Cortex of kidney (tissue), 1 donor: ENCODE measurements at places on chromosomes 4 and X.
A peak's percentile ranks its signal among the peaks of the same experiment; 100 is the strongest.

DNA sequence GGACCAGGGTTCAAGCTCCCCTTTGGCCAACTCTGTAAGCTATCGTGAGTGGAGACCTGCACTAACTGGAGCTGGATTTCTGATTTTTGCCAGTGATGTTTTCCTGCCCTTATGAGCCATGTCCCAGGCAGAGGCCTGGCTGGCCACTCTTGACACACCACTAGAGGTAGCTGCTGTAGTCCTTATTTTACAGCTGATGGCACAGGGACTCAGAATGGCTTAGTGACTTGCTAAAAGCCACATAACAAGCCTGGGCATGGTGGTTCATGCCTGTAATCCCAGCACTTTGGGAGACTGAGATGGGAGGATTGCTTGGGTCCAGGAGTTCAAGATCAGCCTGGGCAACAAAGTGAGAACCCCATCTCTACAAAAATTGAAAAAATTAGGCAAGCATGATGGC lies 33.4 kb downstream of the CYTL1 start:
- DNase-seq, result no peak

- DNase-seq, result no peak
These were observed 914.2 kb upstream of the PCDH7 start for GRCh38 chr4:29805916-29806480.

- DNase-seq, result no peak
These were observed 1341.7 kb downstream of the PCDH7 start for GRCh38 chr4:32061916-32062315.

DNA sequence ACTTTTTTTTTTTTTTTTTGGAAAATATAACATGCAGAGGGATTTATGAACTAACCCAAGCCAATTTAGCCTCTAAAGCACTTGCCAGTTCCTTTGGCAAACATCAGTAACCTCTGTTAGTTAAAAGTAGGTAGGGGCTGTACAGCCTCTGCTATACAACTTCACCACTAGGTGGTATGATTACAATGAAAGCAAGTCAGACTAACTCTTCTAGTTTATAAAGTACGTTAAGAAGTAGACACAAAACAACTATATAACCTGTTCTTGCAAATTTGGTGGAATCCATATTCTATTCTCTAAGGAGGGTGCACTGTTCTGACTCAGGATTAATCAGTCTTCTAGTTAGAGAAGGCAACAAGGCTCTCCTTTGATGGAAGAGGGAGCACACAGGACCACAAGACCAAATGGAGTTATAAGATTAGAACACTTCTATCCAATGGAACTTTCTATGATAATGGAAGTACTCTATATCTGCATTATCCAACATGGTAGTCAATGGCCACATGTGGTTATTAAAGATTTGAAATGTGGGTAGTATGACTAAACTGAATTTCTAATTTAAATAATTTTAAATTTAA lies 12.8 kb downstream of the AIMP1 start:
- DNase-seq, result no peak

DNA sequence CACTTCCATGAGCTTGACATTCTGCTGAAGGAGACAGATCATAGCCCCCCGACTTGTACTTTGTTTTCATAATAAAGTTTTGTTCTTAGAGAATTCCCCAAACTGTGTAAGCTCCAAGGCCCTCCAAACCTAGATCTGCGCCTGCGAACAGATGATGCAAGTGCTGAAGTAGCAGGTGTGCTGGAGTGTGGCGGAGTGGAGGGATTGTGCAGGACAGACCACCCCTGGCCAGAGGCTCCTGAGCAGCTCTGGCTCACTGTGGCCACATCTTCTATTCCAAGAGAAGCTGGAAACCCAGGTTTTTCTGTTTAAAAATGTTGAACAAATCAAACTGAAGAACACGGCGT lies 46.4 kb downstream of the TBC1D14 start:
- no peak for DNase-seq

- no peak for DNase-seq
These were observed 2.8 kb downstream of the PCDH19 start for GRCh38 chrX:100407147-100407783.

DNA sequence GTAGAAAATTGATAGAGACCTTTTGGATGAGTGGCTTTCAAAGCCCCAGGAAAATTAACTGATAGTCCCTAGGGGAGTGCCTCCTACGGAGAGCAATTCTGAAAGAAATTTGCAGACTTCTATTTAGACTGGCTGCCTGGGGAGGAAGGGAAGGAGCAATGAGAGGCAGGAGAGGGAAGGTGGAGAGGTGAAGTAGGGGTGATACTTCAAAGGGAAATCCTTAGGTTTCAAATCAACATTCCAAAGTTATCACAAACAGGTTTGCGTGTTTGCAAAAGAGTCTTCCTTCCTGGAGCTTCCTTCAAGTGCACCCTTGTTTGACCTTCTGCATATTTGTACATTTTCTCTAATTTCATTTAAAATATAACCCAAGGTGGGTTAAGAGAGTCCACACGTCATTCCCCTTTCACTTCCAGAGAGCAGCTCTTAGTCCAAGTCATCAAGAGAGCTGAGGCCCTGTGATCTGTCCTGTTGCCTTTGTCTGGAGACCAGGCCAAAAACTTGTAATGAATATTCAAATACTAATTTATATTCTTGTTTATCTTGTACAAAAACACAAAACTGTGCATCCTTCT lies 157.8 kb downstream of the CLCN4 start:
- no peak for DNase-seq

DNA sequence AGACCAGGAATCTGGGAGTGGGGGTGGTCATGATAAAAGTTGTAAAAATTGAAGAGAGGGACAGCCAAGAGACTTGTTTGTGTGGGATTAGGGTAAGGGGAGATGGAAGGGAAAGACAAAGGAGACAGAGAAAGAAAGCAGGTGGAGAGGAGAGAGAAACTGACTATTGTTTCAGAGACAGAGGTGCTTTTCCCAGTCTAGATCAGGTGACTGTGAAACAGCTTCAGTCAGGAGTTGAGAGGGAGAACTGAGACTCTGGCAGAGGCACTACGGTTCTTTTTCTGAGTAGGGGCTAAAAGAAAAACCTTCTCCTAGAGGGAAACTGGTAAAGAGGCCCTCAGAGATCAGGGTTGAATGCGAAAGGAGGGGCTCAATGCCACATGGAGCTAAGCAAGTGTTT lies 106.4 kb downstream of the KDR start:
- no peak for DNase-seq

GRCh38 chrX:116230130-116230898 lies 59.8 kb downstream of the AGTR2 start:
- no peak for DNase-seq

- DNase-seq, result peak; percentile 7
These were observed 477 bp downstream of the KLHL13 start for GRCh38 chrX:118115953-118116712.

GRCh38 chr4:72318421-72319170 lies 250.4 kb downstream of the ADAMTS3 start:
- no peak for DNase-seq

GRCh38 chr4:10765386-10765785 lies 80.8 kb upstream of the CLNK start:
- DNase-seq, result no peak

- no peak for DNase-seq
These were observed 36.1 kb downstream of the NSG1 start for GRCh38 chr4:4422856-4423499.

DNA sequence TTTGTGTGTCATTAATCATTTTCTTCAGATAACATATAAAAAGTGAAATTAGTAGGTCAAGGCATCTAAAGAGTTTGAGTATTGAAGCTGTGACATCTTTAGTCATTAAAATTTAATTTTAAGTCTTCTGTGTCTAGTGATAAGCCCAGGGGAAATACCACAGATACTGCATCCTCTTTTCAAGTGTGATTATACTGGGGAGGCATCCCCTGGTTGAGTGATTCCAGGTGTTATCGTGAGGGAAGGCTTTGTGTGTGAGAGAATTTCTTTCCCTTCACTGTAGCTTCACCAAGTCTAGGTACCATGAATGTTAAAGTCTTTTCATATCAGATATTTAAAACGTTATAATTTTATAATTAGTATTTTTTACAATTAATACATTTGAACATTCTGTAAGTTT lies 193.4 kb downstream of the FRAS1 start:
- DNase-seq, result no peak

DNA sequence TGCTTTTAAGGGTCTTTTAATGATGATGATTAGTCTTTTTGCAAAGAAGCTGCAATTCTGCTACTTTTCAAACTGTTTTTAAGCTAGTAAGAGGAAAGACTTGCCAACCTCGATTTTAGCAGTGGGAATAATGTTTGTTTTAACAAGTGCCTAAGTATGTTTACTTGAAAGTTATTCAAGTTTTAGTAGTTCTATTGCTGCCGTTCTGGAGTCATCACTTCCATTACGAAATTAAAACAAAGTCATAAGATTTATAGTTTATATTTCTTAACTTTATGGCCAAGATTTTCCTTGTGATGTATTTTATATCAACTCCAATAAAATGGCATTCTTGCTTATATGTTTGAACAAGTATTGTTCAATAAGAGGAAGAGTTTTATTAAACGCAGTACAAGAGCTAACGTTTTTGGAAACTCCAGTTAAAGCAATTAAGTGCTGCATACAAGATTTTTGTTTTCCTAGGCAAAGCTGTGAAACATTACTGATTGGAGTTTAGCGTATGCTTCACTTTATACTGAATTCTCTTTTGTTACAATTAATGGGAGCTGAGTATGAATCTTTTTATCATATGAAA lies 211.3 kb downstream of the TENM3 start:
- no peak for DNase-seq

GRCh38 chr4:68462691-68463090 lies 15.4 kb downstream of the TMPRSS11E start:
- DNase-seq, result no peak

DNA sequence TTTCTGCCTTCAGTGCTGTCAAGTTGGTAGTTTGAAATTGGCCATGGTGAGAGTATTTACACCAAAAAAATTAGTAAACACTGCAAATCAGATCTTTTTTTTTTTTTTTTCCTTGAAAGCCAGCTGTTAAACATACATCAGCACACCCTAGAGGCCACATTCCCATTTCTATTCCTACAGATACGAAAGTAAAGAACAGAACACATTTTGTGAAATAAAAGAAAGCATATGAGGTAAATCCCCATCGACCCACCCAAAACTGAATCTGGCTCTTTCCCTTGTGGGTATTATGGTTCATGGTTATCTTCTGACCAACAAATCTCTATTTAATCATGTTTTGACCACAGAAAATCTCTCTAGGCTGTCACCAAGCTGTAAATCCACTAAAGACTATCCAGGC lies 41.8 kb upstream of the AP1AR start:
- no peak for DNase-seq

GRCh38 chrX:65667157-65667502 lies 324 bp upstream of the MSN start:
- DNase-seq, result no peak

GRCh38 chr4:81634766-81635549 lies 163.3 kb upstream of the RASGEF1B start:
- DNase-seq, result no peak

GRCh38 chrX:23327104-23327503 lies 7.5 kb upstream of the PTCHD1 start:
- no peak for DNase-seq

GRCh38 chrX:31058284-31058683 lies 13.6 kb downstream of the FTHL17 start:
- no peak for DNase-seq

GRCh38 chrX:29728639-29729038 lies 486.7 kb upstream of the MAGEB2 start:
- DNase-seq, result no peak

DNA sequence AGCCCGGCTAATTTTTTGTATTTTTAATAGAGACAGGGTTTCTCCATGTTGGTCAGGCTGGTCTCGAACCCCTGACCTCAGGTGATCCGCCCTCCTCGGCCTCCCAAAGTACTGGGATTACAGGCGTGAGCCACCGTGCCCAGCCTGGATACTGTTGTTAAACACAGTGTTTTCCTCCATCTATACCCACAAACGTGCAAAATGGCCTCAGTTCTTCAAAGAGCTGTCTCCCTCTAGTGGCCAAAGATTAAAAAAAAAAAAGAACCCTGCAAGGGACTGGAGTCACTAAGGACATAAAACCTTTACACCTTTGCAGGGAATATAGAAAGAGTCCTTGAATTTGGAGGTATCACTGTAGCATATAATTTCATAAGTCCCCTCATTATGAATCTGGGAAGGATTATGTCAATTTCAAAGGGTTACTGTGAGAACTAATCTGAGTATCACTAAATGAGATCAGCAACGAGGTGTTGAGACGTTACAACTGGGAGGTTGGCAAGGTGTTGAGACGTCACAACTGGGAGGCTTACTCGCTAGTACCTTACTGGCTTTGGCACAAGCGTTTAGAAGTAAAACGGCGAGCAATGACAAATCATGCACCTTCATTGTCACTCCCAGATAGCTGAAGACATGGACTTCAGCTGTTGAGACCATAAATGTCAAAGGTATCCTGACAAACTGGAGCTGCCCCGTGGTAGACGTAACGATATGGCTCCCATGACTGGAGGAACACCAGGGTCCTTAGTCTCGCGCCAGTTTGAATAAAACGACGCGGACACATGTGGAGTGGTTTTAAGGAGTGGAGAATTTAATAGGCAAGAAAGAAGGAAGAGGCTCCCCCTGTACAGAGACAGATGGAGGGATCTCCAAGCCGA lies 33.4 kb upstream of the ENPP6 start:
- no peak for DNase-seq

DNA sequence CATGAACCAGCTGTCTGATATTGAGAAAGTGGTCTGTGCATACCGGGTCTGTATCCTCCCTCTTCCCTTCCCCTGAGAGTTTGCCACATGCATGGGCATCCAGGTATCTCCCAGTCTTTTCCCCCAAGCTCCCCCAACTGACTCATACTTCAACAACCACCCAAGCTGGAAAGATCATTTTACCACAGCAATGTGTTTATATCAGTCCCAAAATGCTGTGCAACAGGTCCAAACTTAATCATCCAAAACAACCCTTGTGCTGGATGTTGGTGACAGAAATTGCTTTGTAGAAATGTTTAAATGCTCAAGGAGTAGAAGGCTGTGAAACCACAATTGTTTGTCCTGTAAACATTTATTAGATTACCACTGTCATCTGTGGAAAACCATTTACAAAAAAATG lies 286.8 kb upstream of the KLF3 start:
- DNase-seq, result no peak

DNA sequence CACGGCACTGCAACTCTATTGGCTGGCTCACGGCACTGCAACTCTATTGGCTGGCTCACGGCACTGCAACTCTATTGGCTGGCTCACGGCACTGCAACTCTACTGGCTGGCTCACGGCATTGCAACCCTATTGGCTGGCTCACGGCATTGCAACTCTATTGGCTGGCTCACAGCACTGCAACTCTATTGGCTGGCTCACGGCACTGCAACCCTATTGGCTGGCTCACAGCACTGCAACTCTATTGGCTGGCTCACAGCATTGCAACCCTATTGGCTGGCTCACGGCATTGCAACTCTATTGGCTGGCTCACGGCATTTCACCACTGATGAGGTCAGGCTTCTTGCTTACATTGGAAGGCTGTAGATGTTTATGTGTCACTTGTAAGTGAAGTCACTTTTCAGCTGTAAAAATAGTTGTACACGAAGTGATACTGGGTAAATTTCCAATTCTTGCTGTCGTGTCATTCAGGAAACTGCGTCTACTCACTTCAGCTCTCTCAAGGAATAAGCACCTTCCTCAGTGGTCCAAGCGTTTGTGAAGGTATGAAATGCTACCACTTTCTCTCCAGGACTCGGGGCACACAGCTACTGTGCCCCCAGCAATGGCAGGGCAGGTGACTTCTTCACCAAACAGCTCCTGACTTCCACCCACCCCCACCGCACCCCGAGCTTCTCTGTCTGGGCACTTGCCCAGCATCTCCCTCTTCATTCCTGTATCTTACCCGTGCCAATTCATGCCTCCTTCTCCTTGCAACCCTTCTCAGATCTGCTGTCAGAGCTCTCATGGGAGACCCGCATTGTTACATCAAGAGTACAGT lies 141.3 kb downstream of the AFAP1 start:
- DNase-seq, result no peak
